ENCODE measurements at places on chromosomes 5 and 9.

- DNase-seq = no peak
Measured at GRCh38 chr5:158884827-158885518, 214.7 kb downstream of the EBF1 start.

GRCh38 chr9:70802206-70802605, 319.2 kb downstream of the TRPM3 start:
- no peak for DNase-seq

GRCh38 chr9:87610200-87611155, 112.8 kb downstream of the DAPK1 start:
- no peak for DNase-seq

- DNase-seq = no peak
Measured at GRCh38 chr5:109849478-109850088, 159.9 kb downstream of the MAN2A1 start.

- DNase-seq = no peak
Measured at GRCh38 chr5:96677496-96677895, 15.3 kb downstream of the CAST start.

DNA sequence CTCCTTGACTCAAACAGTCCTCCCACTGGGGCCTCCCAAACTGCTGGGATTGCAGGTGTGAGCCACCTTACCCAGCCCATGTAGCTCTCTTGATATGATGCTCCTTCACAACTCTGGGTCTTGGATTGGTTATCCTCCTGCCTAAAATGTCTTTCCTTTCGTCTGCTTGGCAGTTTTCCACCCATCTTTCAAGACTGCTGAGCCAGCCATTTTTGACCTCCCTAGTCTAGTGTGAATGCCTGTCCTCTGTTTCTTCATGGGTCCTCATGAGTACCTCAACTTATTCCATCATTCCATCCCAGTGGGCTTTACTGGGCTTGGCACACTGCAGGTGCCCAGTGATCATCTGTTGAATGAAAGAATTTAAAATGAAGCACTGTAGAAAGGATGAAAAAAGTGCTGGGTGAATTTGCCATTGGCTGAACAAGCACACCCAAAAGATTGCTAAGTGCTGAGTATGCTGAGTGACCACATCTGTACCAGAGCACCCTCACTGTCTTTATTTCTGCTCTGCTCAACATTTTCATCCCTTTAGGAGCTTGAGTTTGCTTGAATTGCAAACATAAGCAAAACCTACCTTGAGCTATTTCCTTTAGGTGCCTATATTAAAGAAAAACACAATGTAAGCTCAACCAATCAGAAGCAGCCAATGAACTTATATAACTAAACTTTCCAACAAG, 84.8 kb upstream of the FAM169A start:
- DNase-seq = no peak

GRCh38 chr9:95181226-95181818, 136.2 kb downstream of the FANCC start:
- no peak for DNase-seq

DNA sequence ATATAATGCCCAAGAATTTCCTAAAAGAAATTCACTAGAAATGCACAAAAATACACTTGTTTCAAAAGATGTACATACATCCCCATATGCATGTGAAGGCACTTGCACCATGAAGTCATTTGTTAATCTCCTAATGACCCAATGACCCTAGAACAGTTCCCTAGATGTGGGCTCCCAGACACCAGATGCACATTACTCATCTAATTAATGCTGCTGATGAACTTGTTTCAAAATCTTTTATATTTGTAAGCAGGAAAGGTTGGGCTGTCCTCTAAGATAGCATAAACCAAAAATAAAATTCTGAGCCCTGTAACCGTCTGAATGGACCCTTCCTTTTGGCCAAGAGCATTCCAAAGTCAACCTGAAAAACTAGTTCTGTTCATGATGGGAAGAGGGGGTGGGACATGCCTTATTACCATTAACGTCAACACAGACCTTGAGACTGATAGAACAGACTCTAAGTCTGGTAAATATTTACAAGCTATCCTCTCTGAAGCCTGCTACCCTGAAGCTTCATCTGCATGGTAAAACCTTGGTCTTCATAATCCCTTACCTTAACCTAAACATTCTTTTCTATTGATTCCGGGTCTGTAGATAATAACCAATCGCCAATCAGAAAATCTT, 91.0 kb upstream of the DAPK1 start:
- DNase-seq = no peak

DNA sequence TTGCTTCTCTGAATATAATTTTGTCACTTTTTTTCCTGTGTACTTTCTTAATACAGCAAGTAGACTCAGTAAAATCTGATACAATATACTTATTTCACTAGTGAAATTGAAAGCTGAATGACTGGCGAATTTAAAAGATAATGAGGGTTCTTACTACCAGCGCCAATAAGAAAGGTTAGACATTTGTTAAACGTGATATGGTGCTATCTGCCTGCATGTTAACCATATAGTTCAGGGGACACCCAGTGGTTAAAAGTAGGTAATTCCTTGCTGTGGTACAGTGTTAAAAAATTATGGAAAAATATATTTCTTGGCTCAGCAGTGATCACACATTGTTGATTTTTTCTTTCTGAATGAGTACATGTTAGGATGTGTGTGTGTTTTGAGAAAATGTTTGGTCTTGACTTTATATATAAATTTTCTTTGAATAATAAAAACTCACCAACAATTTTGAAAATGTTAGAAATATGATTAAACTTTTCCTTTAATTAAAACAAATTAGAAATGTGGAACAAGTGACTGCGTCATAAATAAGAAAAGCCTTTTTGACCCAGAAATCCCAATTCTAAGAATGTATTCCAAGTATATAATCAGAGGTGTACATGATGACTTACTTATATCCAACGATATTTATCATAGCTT, 25.8 kb downstream of the CAST start:
- DNase-seq = no peak

- no peak for DNase-seq
Measured at GRCh38 chr5:83583859-83584258, 112.3 kb downstream of the VCAN start.

DNA sequence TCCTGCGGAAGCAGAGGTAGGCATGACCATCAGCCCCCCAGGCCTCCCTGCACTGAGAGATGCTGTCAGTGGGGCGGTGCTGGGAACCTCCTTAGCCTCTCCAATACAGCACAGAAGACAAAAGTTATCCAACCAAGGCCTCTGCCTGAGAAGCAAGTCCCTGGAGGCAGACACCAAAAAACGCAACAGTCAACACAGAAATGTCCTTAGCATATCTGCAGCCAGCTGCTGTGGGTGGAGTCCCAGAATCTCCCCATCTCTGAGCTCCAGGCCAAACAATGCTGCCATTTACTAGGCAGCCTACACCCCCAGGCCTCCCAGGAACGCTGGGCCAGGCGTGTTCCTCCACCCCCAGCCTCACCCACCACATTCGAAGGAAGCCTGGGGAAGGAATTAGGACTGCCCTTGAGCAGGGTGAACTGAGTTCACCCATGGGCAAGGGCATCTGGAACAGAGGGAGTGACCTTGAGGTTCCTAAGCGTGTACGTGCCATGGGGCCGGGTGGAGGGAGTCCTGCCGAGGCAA, 43.7 kb downstream of the STK10 start:
- no peak for DNase-seq

DNA sequence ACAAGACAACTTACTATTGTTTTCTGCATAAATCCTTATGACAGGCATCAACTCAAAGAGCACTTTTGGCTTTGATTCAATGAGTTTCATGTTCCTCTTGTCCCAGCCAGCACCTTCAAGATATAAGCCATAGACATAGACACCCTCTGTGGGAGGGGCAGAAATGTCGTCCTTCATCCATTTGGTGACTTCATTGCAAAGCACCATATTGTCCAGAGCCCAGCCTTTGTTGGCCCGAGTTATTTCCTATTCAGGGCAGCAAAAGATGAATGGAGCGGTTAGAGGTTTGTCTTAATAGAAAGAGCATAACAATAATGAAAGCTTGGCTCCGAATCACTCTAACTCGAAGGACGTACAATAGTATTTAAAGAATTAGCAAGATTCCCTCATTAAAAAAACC, 243.9 kb downstream of the DNAH5 start:
- DNase-seq = no peak

DNA sequence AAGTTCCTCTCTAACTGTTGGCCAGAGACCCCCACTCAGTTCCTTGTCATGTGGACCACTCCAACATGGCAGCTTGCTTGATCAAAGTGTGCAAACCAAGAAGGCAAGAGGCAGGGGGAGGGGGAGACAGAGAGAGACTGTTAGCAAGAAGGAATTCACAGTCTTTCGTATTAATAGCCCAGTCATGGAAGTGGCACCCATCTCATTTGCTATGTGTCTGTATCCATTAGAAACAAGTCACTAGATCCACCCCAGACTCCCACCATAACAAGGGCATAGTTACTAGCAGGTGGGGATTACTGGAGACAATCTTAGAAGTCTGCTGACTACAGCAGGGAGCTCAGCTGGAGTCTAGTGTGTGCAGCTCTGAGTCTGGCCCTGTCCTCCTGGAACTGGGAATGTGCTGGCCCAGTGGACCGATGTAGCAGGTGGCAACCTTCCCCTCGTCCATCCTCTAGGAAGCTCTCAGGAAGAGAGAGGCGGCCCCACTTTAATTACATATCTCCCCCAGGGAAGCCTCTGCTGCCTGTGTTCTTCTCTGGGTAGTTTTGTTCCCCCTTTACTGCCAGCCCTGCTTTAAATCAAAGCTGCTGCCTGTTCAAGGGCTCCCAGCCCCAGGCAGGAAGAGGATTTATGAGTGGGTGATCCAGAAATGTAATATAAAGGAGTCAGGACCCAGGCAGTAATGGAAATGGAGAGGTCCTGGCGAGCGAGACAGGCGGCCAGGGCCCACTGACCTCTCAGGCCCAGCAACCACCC, 47.8 kb upstream of the ALDH1B1 start:
- DNase-seq = no peak

DNA sequence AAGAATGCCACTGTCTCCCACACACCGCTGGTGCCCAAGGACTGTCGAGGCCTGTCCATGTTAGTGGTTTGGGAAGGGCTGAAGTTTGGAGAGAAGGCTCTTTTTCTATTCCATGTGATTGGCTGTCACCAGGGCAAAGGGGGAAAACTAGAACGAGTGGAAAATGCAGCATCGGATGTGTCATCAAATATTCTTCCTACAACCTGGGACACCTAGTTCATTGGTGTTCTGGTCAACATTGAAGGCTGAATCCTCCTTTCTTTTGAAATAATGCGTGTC, 53.2 kb downstream of the PIK3R1 start:
- no peak for DNase-seq

GRCh38 chr5:137372773-137373160, 126.4 kb downstream of the SPOCK1 start:
- no peak for DNase-seq

- DNase-seq = no peak
Measured at GRCh38 chr9:115930472-115930871, 223.1 kb upstream of the PAPPA start.

DNA sequence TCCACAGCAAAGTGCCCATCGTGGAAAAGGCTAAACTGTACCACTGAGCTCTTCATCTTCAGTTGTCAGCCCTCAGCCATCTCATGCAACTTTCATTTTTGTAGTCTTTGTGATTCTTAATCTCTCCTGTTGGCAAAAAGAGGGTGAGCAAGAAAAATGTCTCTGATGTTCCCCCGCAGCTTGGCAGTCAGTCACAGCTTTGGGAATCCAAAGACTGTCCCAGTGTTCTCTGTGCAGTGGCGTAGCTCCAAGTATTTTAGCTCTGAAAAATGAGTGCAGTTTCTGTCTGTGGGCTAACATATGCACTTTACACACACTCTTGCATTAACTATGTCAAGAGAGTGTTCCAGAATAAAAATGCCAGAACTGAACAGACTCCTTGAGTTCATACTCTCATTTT, 372.2 kb downstream of the TMEM232 start:
- no peak for DNase-seq

DNA sequence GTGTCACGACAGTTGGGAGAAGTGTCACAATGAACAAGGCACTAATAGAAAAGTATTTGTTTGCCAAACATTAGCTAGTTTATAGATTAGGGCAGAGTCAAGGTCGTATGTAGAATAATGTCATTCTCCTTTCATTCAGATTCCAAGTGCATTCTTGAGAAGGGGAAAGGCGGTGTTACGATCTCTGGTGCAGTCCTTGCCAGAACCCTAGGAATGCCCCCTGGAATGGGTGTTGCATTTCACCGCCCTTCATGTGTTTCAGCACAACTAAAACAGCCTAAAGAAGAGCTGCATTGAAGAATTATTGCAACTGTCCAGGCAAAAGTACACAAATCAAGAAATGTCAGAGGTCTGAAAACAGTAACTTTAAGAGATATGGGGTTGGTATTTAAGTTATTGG, 721.0 kb upstream of the WWC1 start:
- no peak for DNase-seq

DNA sequence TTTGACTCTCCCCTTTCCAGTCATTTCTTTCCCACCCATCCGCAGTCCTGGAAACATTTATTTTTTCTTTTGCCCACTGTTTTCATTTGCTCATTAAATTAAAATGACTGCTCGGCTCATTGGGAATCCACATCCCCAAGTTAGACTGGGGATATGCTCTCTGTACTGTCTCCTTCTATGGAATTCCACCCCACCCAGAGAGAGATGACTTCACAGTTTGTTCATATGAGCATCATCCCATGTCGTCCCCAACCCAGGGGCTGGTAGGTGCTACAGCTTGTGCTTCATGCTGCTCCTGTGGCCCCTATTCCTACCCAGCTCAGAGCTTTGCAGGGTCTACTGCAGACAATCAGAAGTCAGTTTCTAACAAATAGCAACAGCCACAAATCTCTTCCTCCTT, 16.5 kb upstream of the RARS1 start:
- no peak for DNase-seq

DNA sequence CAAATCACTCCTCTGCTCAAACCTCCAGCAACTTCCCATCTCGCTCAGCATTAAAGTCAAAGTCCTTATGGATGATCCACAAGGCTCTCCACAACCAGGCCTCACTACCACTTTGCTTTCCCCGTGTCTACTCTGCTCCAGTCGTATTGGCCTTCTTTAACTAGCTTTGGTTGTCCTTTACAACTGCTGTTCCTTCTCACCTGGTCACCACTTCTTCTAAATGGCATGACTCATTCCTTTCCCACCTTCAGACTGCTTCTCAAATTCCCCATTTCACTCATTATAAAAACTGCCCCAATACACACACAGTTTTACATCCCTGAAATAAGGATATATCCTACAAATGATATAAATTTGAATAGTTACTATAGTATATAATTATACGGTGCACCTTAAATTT, 30.4 kb downstream of the CERT1 start:
- DNase-seq = no peak

GRCh38 chr5:87887247-87887646, 381.4 kb downstream of the TMEM161B start:
- DNase-seq = no peak

- DNase-seq = no peak
Measured at GRCh38 chr5:53827211-53827651, 266.8 kb downstream of the NDUFS4 start.

- no peak for DNase-seq
Measured at GRCh38 chr5:109645707-109646192, 44.0 kb upstream of the MAN2A1 start.

GRCh38 chr5:52878656-52879055, 90.9 kb downstream of the ITGA1 start:
- DNase-seq = no peak

- no peak for DNase-seq
Measured at GRCh38 chr5:140041492-140042392, 1.4 kb downstream of the NRG2 start.

All from activated gamma-delta T cell treated with anti-CD3 and anti-CD28 coated beads, Interleukin-2, amount 50 U/mL, for 16 hours (primary cell).